ENCODE measurements at places on chromosomes 1 and 21.

GRCh38 chr1:160156361-160156760 is 5.0 kb downstream of the ATP1A4 start:
- DNase-seq, result no peak

GRCh38 chr1:10380594-10381275 is 18.1 kb upstream of the PGD start:
- DNase-seq, result no peak

- DNase-seq, result no peak
Observed at GRCh38 chr1:37175666-37176215, 141.4 kb upstream of the GRIK3 start.

GRCh38 chr1:78387201-78387600 is 103.6 kb upstream of the PTGFR start:
- no peak for DNase-seq

GRCh38 chr1:160205242-160206035 is at the start of gene PEA15:
Gene PEA15 (plus strand): TSS chr1:160205384. CDS start chr1:160211545, 6,161 bp downstream.
- peak; percentile 55 for DNase-seq

- no peak for DNase-seq
Observed at GRCh38 chr1:232084584-232085223, 458.1 kb downstream of the DISC1 start.

DNA sequence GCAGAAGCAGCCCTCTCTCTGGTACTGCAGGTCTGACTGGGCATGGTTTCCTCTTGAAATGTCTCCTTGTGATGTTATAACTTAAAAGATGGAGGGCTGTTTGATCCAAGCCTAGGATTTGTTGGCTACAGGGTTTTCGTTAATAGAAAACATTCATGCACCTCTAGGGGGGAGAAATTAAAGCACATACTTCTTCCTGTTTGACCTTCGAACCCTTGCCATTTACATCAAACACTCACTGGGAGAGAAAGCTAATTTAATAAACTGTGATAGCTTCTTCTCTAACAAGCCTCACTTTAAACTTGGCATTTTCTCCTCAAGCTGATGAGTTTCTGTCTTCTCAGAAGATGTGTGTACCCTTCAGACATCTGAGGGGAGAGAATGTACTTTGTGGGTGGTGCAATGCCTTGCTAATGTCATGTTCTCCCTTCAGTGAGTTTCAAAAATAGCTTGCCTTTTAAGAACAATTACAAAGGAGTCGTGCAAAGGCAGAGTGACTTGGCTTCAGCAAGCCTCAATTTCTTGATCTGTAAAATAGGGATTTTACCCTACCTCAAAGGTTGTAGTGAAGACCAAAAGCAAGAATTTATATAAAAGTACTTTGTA is 20.4 kb downstream of the CACHD1 start:
- DNase-seq, result no peak

DNA sequence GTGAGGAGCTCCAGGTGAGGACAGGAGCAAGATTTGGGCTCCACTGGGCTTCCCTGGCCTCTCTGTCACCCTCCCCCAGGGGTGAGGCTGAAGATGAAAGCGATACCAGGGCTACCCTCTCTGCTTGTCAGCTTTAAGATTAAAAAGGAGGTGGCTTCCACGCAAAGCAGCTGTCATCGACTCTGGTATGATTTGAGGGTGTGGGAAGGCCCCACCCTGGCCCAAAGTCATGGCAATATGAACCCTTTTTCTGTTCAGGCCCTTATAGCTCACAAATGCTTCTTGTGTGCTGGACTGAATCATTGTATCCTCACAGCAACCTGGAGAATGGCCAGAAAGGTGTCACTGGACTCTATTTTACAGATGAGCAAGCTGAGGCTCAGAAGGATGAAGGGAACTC is 41.6 kb downstream of the NUAK2 start:
- DNase-seq, result no peak

GRCh38 chr1:197663162-197663953 is 111.9 kb downstream of the DENND1B start:
- DNase-seq, result no peak

DNA sequence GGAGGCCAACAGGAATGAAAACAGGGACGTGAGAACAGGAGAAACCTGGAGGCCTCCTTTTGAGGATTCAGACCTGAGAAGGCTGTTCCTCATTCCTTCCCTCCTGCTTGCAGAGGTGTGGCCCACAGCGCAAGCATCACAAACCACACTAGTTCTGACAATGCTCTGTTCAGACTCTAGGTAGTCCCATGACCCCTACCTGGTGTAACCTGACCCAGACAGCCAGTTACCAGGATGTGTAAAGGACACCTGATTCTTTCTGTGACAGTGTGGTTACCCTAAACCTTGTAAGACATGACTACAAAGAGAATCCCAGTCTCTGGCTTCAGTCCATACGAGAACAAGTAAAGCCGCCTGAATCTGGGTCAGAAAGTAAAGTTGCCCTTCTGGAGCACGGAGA is 3.2 kb downstream of the MECR start:
- DNase-seq, result no peak

GRCh38 chr1:61400131-61400770 is 317.9 kb downstream of the NFIA start:
- no peak for DNase-seq

GRCh38 chr1:160907976-160908375 is 23.0 kb upstream of the ITLN1 start:
- no peak for DNase-seq

GRCh38 chr1:97820470-97821188 is 100.2 kb downstream of the DPYD start:
- no peak for DNase-seq

DNA sequence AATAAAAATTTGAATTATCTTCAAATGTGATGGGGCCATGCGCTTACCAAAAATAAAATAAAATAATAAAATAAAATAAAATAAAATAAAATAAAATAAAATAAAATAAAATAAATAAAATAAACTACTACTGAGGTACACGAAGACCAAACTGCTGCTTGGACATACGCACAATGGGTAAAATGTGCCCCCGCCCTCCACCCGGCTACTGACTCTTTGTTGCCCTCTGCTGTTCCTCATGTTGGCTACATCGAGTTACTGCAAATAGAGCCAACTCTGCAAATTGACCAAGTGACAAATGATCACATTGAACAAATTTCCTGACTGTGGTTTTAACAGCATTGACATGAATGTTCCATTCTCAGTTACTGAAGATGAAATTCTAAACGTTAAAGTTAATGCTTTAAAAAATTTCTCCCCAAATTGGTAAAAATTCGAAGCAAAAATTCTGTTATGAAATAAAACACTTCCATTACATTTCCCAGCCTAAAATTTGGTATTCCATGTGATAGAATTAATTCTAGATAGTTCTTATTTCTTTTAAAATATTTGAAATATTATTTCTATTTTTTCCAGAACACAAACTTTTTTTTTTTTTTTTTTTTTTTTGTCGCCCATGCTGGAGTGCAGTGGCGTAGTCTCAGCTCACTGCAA is 18.8 kb upstream of the MAP1LC3C start:
- no peak for DNase-seq

DNA sequence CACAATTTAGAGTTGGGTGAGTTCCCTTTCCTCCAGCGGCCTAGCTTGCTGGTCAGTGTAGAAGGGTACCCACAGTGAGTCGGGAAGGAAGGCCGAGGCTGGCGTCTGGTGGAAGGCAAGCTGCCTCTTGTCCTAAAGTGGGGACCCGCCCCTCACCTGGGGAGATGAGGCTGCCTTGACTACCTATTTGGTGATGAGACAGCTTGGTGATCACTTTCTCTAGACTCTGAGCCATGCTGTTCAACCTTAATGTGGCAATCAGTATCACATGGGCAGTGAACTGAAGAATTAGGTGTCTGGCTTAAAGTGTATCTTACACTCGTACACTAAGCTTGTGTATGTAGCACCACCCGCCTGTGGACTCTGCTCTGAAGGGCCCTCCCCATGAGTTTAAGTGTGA is 100.7 kb downstream of the COLGALT2 start:
- DNase-seq, result no peak

GRCh38 chr1:202531472-202531811 is 178.8 kb downstream of the SYT2 start:
- no peak for DNase-seq

DNA sequence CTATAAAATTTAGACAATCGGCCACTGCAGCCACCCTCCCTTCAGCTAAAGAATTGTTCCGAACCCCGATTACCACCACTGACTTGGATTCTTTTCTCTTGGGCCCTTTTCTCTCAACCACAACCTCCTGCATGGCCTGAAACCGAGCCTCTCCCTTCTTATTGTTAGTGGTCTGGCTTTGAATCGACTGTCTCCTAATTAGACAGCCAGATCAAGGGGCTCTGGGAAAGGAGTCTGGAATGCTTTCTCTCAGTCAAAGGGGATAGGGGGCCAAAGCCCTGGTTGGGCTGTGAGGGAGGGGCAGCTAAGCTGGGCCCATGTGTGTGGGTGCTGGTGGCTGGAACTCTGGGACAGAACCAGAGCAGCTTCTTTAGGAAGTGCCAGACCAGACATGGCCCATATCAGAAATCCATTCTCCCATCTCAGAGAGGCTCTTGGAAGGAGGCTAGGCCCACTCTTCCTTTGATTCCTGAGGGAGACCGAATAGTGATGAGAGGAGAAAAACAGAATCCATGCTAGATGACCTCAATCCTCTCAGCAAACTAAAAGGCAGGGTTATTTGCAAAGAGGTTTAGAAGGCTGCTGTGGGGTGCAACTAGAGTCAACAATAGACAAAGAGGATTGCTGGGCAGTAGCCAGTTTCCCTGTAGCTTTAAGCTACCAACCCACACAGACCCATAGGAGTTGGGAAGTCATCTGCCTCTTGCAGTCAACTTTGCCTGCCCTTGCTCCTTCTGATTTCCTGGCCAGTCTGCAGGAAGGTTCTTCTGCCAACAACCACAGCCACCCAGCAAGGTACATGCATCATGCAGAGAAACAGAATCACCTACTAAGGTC is 117.6 kb downstream of the AK5 start:
- DNase-seq, result no peak

- peak; percentile 20 for DNase-seq
Observed at GRCh38 chr1:31736675-31737074, 27.5 kb downstream of the ADGRB2 start.

DNA sequence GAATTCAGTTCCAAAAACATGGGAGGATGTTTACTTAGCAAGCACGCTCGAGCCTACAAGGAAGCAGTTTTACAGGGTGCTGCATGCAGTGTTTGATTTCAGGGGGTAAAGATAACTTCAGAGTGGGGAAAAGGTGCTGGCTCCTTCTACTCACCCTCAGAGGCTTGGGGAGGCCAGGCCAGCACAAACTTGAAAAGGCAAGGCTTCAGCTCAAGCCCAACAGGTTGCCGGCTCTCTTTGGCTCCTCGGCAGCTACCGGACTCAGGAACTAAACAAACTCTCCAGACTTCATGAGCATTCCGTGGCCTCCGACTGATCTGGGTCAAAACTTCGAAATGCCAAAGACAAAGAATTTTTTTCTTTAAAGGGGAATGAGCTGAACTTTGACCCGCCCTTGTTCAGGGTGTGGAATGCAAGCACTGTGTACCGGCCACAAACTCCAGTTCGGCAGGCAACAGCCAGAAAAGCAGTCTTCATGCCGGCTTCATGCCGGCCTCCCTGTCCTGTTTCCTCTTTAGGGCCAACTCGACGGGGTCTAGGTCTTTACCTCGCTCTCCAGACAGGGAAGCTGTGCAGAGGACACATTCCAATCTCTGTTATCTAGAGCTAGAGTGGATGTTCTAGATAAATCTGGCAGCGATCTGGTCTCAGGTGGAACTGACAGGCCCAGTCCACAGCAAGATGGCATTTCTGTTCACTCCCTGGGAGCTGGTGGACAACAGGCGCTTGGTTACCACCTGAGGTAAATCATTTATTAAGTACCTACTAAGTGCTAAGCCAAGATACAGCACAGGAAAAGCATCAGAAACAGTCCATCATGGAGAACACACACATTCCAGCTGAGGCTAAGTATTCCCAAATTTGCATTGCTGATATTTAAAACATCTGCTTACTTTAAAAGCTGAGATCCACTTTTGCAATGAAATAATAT is 75.0 kb downstream of the CD46 start:
- no peak for DNase-seq

GRCh38 chr1:67869233-67869632 is 36.0 kb upstream of the GNG12 start:
- no peak for DNase-seq

- no peak for DNase-seq
Observed at GRCh38 chr1:157723157-157723556, 22.6 kb upstream of the FCRL3 start.

- no peak for DNase-seq
Observed at GRCh38 chr1:100904528-100904927, 8.6 kb downstream of the SLC30A7 start.

GRCh38 chr1:112855152-112855828 is 100.7 kb downstream of the SLC16A1 start:
- no peak for DNase-seq

DNA sequence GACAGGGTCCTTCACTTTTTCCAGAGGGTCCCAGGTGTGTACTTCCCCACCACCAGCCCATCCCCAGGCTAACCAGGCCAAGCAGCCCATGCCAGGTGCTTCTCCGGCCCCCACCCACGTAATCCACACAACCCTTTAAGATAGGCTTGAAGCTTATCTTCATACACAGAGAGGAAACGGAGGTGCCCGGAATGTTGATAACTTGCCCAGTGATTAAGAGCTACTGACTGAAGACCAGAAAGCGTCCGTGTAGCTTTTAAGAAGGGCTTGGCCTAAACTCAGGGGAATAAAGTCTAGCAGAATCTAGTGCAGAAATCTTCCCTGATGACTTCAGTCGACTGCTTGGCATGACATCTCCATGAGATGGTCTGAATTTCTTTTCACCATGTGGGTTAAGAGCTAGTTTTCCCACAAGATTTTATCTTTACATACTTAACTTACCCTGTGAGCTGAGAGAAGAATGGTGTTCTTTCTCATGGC is 138.7 kb downstream of the GALNT2 start:
- no peak for DNase-seq

- DNase-seq, result no peak
Observed at GRCh38 chr1:66022904-66023620, 230.4 kb downstream of the PDE4B start.

DNA sequence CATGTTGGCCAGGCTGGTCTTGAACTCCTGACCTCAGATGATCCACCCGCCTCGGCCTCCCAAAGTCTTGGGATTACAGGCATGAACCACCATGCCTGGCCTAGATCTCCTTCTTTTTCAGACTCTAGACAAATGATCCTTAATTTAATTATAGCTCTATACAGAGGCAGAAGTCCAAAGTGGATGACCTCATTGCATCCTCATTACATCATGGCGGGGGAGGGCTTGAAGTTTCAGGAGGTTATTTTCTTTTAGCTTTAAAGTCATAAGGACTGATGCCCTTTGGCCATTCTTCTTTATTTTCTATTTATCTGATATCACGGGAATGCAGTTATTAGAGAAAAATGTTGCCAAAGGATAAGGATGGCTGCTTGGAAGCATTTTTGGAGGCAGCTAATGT is 14.1 kb upstream of the MARK1 start:
- DNase-seq, result no peak

Measured in activated T-helper 1 cell treated with anti-CD3 and anti-CD28 coated beads, Interleukin-2, amount 50 U/mL, for 16 hours (primary cell).